ENCODE measurements at places on chromosomes 12 and 14.
A peak's percentile ranks its signal among the peaks of the same experiment; 100 is the strongest.

DNA sequence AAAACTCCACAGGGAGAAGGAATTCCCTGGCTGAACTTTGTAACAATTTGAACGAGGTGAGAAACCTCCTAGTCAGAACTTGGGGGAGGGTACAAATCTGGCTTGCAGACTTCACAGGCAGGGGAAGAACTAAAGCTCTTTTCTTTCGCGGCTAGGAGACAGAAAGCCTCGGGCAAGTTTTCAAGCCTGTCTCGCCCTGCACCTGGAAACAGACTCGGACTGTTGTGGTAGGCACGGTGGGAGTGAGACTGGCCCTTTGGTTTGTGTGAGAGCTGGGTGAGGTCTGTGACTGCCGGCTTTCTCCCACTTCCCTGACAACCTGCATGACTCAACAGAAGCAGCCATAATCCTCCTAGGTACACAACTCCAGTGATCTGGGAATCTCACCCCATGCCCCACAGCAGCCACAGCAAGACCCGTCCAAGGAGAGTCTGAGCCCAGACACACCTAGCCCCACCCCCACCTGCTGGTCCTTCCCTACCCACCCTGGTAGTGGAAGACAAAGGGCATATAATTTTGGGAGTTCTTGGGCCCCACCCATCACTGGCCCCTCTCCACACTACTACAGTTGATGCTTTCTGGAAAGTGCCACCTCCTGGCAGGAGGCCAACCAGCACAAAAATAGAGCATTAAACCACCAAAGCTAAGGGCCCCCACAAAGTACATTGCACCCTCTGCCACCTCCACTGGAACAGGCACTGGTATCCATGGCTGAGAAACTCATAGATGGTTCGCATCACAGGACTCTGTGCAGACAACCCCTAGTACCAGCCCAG is 102.7 kb upstream of the ST8SIA1 start:
- no peak for DNase-seq

- peak; percentile 91 for DNase-seq
Observed at GRCh38 chr12:121190523-121191031, 19.4 kb upstream of the P2RX4 start.

- DNase-seq, result no peak
Observed at GRCh38 chr14:22748206-22748605, 18.3 kb upstream of the OXA1L start.

- no peak for DNase-seq
Observed at GRCh38 chr14:40911141-40911540, 695.5 kb upstream of the LRFN5 start.

GRCh38 chr14:105413544-105413886 is 6.1 kb upstream of the MTA1 start:
- no peak for DNase-seq

DNA sequence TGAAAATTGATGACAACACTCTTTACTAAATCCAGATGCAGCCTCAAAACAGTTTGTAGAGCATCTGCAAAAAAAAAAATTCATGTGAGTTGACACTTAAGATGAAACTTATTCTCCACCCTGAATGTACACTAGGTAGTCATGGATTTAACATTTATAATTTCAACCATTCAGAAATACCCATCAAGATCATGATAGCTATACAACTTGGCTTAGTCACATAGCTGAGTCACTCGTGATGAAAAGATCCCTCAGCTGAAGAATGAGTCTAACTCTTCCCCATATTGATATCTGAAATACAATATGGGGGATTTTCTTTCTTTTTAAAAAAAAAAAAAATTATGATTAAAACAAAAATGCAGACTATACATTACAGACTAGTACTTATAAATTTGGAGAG is 104.8 kb upstream of the PLEKHG7 start:
- peak; percentile 55 for DNase-seq

DNA sequence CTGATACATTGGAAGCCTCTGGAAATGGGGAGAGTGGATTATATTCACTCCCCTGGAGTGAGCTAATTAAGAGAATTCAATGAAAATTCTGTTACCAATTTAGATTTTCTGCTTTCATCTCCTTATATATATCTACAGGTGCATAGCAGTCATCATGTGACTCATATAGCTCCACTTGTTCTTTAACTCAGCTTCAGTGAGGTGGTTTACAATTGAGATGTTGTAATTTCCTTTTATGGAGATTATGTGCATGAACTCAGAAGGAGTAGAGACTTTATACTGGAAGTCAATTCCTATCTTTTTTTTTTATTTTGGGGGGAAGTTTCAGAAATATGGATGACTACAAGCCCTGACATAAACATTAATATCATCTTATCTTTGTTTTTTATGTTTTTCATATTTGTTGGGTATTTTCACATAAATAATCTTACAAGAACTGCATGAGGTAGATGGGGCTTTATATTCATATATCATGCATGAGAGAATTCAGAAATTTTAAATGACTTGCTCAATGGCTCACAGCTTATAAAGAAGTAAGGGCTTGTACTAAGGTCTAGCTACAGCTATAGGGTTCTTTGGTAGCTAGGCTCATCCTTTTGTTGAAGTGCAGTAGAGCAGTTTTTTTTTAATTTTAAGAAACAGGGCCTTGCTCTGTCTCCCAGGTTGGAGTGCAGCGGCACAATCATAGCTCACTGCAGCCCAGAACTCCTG is 92.3 kb upstream of the SCAF11 start:
- no peak for DNase-seq

DNA sequence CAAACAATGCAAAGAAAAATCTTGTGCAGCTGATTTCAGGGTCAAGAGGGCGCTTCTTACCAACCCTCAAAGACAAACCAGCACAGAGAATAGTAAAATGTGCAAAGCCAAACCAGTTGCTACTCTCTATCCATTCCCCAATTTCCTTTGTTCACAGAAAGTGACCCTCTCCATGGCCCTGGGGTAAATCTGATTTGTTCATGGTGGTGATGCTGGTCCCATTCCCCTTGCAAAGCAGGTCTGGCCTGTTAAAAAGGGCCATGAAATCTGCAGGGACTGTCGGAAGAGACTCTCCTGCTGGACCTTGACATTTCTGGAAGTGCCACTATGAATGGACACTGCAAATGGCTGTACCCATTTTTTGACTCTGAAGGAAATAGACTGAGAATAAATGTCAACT is 113.5 kb downstream of the HMGA2 start:
- DNase-seq, result no peak
